Mesenteric fat pad (tissue), 1 donor: ENCODE measurements at places on chromosomes 7 and 10.

DNA sequence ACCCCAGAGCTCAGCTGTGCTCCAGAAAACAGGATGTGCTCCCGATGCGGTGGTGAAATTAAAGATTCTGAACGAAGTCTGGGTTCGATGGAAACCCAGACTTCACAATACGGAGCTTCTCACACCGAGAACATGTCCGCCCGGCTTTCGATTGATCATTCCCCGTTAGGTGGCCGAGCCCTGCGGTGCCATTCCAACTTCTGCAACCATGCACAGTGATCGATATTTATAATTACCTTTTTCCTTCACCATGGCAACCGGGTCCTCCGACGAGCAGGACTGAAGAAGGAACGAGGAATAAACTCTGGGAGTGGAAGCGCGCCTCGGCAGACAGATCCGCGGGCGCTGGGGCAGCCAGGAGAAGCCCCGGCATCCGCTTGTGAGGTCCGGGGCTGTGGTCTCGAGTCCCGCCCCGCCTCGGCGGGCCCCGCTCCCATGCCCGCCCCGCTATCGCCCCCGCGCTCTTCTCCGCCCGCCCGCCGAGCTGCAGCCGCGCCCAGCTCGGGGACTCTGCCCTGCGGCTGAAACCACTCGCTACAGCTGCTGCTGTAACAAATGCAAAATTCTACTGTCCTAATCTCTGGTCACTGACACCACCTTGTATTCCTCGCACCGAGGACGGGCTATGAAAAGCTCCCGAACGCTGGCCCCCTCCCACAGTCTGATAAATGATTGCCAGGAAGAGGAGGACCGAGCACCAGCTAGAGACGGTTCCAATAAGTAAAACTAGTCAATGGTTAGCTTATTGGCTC is 26.2 kb downstream of the ABLIM1 start:
- no peak for DNase-seq

DNA sequence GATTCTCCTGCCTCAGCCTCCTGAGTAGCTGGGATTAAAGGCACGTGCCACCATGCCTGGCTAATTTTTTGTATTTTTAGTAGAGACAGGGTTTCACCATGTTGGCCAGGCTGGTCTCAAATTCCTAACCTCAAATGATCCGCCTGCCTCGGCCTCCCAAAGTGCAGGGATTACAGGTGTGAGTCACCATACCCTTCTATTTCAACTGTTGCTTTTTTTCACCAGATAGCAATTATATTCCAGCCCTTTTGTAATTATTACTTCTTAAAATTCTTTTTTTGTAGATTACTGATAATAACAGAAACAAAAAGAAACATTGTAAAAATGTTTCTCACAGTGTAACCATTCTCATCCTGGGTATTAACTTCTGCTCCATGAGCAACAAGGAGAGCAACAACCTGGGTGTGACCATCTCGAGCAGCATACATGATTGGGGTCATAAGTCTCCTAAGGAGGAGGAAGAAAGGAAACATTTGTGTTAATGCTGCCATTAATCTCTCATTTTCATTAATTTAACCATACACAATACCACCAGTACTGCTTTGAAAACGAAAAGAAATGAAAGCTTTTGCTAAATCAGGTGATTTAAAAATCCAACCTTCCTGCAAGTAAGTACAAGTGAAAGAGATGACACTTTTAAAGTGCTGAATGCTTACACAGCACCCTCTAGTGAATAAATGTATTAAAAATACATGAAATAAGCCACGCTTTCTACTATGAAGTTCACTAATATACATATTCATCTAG is 41.8 kb downstream of the ASZ1 start:
- no peak for DNase-seq

DNA sequence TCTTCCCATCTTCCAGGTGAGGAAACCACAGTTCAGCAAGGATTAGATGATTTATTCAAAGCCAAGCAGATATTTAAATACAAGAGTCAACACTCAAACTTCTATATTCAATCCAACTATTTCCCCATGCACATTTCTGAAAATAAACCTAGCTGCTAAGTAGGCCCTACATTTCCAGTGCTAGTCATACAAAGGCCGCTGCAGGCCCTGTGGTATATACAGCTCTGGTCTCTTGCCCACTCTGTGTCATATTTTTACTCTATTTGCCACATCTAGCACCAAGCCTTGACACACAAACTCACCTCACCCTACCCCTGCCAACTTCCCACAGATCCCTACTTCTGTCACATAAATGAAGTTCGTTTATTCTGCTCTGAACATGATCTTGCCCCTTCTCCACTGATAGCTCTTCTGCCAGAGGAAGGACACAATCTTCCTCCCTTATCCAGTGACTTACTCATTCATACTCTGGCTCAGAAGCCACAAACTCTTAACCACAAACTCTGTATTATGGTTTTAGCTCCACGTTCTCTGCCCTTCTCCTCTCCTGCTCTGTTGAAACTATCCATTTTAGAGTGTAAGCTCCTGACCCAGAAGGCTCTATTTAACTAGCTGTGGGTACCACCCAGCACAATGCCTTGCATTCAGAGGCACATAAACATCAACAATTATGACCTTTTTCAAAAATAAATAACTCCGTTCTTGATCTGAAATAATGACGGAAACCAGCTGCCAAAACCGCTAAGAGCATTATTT is 180.7 kb downstream of the CPEB3 start:
- DNase-seq, result no peak

DNA sequence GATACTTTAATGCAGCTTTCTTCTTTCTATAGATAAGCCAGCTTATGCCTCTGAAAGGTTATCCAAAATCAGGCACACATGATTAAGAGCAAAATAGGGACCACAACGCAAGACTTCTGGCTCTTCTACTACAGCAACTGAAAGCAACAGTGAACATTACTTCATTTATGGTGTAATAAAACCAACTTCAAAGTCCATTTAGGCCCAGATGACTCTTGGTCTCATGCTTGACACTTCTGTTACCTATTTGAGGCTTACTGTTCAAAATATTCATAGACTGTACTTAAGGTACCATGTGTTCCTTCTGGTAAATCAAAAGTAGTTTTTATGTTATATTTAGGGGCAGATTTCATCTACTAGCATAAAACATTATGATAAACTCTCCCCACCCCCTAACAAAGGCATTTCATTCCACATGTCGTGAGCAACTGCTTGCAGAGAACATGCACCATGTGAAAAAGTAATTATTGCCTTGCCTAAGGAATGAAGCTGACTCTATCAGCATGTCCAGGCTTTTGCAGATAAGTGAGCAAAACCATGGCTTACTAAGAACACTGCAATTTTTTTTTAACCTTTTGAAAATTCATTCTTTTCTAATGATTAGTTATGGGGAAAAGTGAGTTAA is 154.9 kb upstream of the ITGB1 start:
- no peak for DNase-seq

GRCh38 chr7:142997456-142997989 is 29.4 kb downstream of the OR9A2 start:
- DNase-seq, result no peak

DNA sequence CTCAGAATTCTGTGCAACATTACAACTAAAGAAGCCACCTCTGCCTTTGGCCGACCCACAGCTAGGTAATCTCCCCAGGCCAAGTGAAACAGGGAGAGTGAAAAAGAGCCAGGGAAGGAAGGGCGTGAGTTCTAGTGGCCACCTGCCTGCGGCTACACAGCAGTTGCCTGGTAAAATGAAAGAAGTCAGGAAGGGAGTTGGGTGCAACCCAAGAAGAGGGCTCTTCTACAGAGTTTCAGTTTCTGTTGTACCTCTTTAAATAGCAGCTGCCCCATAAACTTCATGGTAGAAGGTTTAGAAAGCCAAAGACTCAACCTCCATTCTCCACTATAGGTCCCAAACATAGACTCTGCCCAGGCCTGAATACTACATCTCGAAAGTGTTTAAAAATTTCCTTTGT is 76.2 kb upstream of the TMEM168 start:
- DNase-seq, result no peak
